ENCODE measurements at places on chromosomes 13 and 19.

DNA sequence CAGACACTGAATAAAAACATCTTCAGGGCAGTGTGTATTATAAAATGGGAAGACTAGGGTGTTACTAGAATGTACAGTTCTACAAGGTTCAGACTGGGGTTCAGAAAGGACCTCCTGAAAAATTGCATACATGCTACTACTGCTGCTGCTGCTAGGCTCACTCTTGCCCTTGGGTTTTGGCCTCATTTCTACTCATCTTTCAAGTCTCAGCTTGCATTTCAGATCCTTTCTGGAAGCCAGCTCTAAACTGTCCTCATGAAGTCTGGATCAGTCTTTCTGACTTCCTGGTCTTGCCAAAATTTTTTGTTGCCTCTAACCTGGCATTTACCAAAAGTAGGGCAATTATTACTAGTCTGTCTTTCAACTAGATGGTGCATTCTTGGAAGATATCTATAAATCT lies 393.3 kb downstream of the DIAPH3 start:
- no peak for DNase-seq

DNA sequence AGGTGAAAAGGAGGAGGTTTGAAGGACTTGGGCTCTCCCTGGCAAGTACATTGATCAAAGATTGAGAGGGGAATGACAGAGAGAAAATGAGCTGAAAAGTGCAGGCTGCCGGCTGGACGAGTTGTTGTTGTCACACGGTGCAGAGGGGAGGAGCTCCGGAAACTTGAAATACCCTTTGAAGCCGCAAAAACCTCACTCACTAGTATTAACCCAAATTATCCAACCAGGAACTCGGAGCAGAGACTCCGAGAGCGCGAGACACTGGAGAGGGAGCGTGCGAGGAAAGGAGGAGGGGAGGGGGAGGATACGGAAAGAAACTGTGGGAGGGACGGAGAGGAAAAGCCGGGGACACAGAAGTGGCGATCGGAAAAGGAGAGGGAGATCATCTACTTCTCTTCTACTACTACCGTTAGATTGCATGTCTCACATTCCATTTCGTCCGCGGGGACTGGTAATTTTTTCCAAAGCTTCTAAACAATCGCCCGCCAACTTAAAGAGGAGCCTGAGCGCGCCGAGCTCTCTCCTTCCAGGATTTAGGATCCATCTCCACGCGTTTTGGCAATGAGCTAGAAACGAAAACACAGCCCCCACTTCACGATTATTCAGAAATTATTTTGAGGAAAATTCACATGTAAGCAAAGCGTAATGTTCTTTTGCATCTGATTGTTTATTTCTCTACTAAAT lies at the start of gene DACH1:
TSS of gene DACH1 (minus strand) at position 74 of the 684 bp plus-strand sequence.
- no peak for DNase-seq

GRCh38 chr13:22076658-22077057 lies 405.8 kb downstream of the FGF9 start:
- no peak for DNase-seq

- peak; percentile 21 for DNase-seq
Measured at GRCh38 chr13:20702915-20703779, at the start of gene IL17D. Gene IL17D, plus strand, starts transcription at chr13:20703699. Its CDS starts 303 bp downstream, at chr13:20704002.

DNA sequence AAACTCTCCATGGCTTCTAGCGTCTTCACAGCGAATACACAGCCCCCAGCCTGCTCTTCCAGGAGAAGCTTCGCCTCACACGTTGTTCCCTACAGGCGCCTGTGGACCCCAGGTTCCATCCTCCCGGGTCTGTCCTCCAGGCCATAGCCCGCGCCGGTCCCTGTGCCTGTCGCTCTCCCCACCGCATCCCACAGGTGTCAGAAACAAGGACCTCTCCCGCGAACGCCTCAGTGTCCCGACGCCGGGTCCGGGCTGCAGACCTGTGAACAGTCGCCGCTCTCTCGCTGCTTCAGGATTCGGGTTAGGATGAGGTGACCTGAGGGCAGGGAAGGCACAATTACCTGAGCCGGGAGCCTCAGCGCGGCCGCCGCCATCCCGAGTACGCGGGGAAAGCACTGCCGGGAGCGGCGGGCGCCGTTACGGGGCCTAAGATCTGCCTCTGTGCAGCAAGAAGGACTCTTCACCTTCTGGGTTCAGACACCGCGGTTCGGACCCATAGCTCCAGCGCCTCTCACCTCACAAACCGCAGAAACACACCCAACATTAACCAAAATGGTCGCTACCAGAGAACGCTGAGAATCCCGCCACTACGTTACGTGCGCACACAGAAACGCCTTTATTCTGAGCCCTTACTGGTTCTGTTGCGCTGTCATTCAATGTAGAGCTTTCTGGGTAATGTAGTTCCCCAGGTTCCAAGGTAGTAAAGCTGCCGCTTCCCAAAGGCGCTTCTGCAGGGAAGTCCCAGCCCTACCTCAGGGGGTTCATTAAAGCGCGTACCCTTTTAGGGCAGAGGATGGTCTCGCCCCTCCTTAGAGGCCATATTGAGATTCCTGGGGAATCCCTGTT lies at the start of gene ZNF418:
TSS of gene ZNF418 (minus strand) at position 583 of the 846 bp plus-strand sequence. CDS start 1,580 bp downstream, outside the sequence.
- DNase-seq = peak; percentile 14

- no peak for DNase-seq
Measured at GRCh38 chr13:80278706-80279105, 62.2 kb downstream of the SPRY2 start.

- no peak for DNase-seq
Measured at GRCh38 chr13:43905435-43906031, 25.8 kb downstream of the LACC1 start.

GRCh38 chr13:90302107-90302506 lies 1045.4 kb upstream of the MIR17HG start:
- DNase-seq = no peak

GRCh38 chr19:28898249-28898648 lies 314.7 kb downstream of the UQCRFS1 start:
- no peak for DNase-seq

DNA sequence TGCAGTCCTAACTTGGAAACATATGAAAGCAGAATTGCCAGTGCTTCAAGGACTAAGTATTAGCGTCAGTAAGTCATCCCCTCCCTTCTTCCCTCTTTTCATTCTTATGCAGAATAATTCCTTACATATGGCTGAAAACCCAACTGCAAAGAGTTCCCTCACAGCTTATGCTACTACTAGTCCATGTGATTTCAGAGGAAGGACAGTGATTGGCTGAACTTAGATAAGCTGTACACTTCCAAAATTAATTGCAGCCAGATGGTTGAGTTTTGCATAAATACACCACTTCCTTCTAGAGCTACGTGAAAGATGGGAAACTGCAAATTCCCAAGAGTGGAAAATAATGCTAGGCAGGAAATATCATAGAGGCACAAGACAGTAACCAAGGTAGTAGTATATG lies 730.4 kb downstream of the OLFM4 start:
- no peak for DNase-seq

- DNase-seq = no peak
Measured at GRCh38 chr19:295687-296370, 4.6 kb upstream of the PLPP2 start.

DNA sequence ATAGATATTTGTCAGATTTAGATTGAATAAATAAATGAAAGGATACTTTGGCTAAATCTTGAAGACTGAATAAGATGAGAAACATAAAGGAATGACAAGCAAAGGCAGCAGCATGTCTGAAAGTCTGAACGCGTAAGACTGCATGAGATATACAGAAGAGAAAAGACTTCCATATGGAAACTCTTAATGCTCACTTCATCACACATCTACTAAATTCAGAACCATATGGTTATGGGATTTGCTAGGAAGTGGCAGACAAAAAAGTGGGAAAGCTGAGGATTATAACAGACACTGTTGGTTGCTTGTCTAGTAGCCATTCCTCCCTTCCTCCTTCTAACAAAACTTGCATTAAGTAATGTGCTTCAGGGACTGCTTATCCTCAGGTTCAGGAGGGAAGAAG lies 446.7 kb downstream of the KCTD12 start:
- DNase-seq = no peak

GRCh38 chr13:34044660-34045080 lies 226.7 kb downstream of the RFC3 start:
- DNase-seq = no peak
